Hepatocyte (in vitro differentiated cells): ENCODE measurements at places on chromosomes 3 and 15. TPM values are rescaled to one million over a fixed set of nuclear protein-coding genes. Genes with fewer than 3 reads are reported as not detected.

DNA sequence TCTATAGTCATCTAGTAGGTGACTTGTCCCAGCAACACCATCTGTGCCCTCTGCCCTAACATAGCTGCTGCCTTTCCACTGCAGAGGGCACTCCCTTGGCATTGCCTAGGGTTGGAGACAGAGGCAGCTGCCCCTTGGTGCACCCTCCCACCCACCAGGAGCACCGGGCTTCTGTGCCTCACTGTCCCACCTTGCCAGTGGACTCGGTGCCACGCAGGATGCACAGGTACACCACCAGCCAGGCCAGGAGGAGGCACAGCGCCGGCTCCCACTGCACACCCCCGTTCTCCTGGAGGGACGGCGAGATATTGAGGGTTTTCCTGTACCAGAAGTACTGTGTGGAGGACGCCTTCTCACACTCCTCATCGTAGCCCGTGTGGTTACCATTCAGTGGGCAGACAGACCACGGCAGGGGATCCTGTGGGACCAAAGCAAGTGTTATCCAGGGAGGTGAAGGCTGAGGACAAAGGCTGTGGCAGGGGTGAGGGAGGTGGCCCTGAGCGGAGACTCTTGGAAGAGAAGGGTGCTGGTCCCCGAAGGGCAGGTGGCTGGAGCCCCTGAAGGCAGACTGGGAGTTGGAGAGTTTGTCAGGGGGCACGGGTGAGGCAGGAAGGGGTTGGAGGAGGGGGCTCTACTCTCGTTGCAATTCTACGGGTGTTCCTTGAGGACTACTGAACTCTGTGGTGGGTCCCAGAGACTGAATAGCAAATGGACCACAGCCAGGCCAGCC, 20.6 kb downstream of the SLC6A20 start:
- DNase-seq: no peak
- H3K4me3 ChIP-seq: no peak overlapping the region
- no peak overlapping the region for H3K27ac ChIP-seq

- no peaks in the 10 kb centered on the region for H3K27me3 ChIP-seq
- H3K4me1 ChIP-seq: peaks cover 29% of the 10 kb centered on the region
- H3K4me3 ChIP-seq: peak overlapping the region; percentile 61
- peak overlapping the region; percentile 94 for H3K27ac ChIP-seq
- no peaks in the 10 kb centered on the region for H3K36me3 ChIP-seq
- DNase-seq: no peak
Measured at GRCh38 chr15:96334705-96335410, 4.4 kb downstream of the NR2F2 start.

GRCh38 chr15:77527831-77528231, 104.9 kb downstream of the LINGO1 start:
- H3K4me3 ChIP-seq: no peak overlapping the region
- H3K36me3 ChIP-seq: no peaks in the 10 kb centered on the region
- H3K27me3 ChIP-seq: no peaks in the 10 kb centered on the region
- peaks cover 40% of the 10 kb centered on the region for H3K4me1 ChIP-seq

- H3K36me3 ChIP-seq: no peaks in the 10 kb centered on the region
- H3K27ac ChIP-seq: peak overlapping the region; percentile 92
- DNase-seq: peak; percentile 19
- H3K27me3 ChIP-seq: no peaks in the 10 kb centered on the region
- H3K4me1 ChIP-seq: peaks cover 28% of the 10 kb centered on the region
Measured at GRCh38 chr3:15428539-15428938, 1.1 kb downstream of the EAF1 start.

- H3K4me1 ChIP-seq: peaks cover 7% of the 10 kb centered on the region
- H3K4me3 ChIP-seq: no peak overlapping the region
- no peak overlapping the region for H3K27ac ChIP-seq
- no peaks in the 10 kb centered on the region for H3K27me3 ChIP-seq
- no peaks in the 10 kb centered on the region for H3K36me3 ChIP-seq
- no peak for DNase-seq
Measured at GRCh38 chr3:97991293-97991682, 19.1 kb upstream of the RIOX2 start.

The POTEB2 gene
- total RNA-seq: not detected in 2 replicates

The CD80 gene
- total RNA-seq: 0.07 and 0.24 TPM in 2 replicates

DNA sequence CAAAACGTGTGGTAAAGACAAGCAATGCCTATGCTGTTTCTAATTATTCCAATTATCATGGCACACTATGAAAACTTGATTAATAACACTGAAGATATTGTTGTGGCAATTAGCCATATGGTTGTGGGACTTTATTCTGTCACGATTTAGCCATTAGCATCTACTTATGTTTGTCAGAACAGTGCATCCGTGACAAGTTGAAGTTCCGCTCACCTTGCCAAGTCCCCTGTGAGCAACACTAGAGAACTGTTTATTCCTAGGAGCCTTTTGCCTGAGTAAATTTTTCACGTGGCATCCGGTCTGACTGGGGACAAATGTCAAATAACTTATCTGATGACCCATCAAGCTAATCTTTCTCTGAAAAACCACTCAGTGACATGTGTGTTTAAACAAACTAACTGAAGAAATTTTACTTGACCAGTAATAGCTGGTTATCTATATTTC, 403.3 kb downstream of the TBC1D5 start:
- H3K4me1 ChIP-seq: no peaks in the 10 kb centered on the region
- H3K27ac ChIP-seq: no peak overlapping the region
- no peaks in the 10 kb centered on the region for H3K36me3 ChIP-seq
- no peak for DNase-seq

GRCh38 chr3:16741103-16741758, 136.0 kb upstream of the DAZL start:
- no peaks in the 10 kb centered on the region for H3K36me3 ChIP-seq
- no peak overlapping the region for H3K4me3 ChIP-seq
- H3K27me3 ChIP-seq: no peaks in the 10 kb centered on the region
- H3K4me1 ChIP-seq: no peaks in the 10 kb centered on the region
- no peak overlapping the region for H3K27ac ChIP-seq
- DNase-seq: no peak

The IGSF11 gene
- 0.40 TPM in 1 of 2 replicates, not detected in the other for total RNA-seq

DNA sequence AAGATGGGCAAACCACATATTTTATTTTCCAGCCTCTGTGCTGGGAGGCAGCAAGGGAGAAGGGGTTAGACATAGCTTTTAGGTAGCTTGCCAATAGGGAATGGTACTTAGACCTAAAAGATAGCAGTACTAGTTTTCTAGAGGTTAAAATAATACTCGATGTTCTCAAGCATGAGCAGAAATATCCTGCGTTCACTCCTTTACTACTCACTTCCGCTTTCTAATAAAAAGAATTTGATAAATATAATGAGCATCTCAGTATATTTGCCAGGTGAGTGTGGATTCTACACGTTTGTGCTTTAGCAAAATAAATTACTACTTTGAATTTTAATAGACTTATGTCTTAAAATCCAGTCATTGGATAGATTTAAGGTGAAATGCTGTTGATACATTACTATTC, 39.4 kb upstream of the CD47 start:
- H3K36me3 ChIP-seq: no peaks in the 10 kb centered on the region
- no peak overlapping the region for H3K27ac ChIP-seq
- H3K4me1 ChIP-seq: no peaks in the 10 kb centered on the region
- H3K4me3 ChIP-seq: no peak overlapping the region
- no peak for DNase-seq
- H3K27me3 ChIP-seq: no peaks in the 10 kb centered on the region

DNA sequence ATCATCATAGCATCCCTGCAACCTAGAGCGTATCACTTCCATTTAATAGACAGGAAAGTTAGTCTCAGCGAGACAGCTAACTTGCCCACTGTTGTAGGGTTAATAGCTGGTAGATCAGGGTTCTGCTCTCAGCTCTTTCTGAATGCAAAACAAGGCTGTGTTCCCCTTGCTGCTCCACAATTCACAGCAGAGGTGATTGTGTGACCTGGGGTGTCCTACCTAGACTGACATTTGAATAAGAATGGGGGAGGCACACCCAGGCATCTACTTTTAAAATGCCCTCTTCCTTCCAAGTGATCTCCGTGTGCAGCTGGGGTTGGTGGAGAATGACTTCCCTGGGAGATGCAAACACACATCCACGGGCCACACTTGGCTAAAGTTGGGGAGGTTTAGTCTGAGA, 43.0 kb upstream of the CACNA2D3 start:
- no peak for DNase-seq
- H3K27ac ChIP-seq: no peak overlapping the region
- H3K4me1 ChIP-seq: no peaks in the 10 kb centered on the region
- no peaks in the 10 kb centered on the region for H3K36me3 ChIP-seq

The SLC28A1 gene
- 2.7 and 3.0 TPM in 2 replicates for total RNA-seq

The UCN2 gene
- 0.08 and 0.30 TPM in 2 replicates for total RNA-seq

The PRC1 gene
- total RNA-seq: 29.2 and 35.8 TPM in 2 replicates

The C3orf49 gene
- total RNA-seq: not detected in 2 replicates

DNA sequence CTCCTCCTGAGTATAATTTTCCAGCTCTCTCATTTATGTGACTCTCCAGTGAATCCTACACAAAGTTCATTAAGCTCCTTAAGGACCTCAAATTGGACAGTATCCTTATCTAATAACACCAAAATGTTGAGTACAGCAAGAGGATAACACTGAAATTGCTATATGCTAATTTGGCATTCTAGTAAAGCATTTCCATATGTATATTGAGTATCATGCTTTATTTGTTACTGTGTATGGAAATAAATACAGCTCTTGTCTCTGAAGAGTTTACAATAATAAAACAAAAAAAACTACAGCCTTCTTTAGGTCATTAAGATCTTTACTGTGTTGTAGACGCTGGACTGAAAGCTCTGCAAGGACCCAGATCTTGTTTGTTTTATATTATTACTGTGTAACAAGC, 1341.3 kb downstream of the ROBO1 start:
- no peak overlapping the region for H3K27ac ChIP-seq
- no peaks in the 10 kb centered on the region for H3K36me3 ChIP-seq
- H3K4me1 ChIP-seq: no peaks in the 10 kb centered on the region
- no peaks in the 10 kb centered on the region for H3K27me3 ChIP-seq

The RLBP1 gene
- not detected in 2 replicates for total RNA-seq

- peak overlapping the region; percentile 60 for H3K27ac ChIP-seq
- no peak for DNase-seq
- H3K36me3 ChIP-seq: no peaks in the 10 kb centered on the region
- H3K4me3 ChIP-seq: no peak overlapping the region
- H3K4me1 ChIP-seq: peaks cover 17% of the 10 kb centered on the region
Measured at GRCh38 chr3:11392014-11392859, 120.0 kb downstream of the ATG7 start.

- no peaks in the 10 kb centered on the region for H3K36me3 ChIP-seq
- H3K4me1 ChIP-seq: peaks cover 12% of the 10 kb centered on the region
- no peak for DNase-seq
Measured at GRCh38 chr3:156676768-156677479, 2.5 kb downstream of the TIPARP start.

- DNase-seq: no peak
- H3K27me3 ChIP-seq: no peaks in the 10 kb centered on the region
- H3K4me1 ChIP-seq: no peaks in the 10 kb centered on the region
- no peaks in the 10 kb centered on the region for H3K36me3 ChIP-seq
Measured at GRCh38 chr3:79558943-79559342, 208.9 kb downstream of the ROBO1 start.

GRCh38 chr15:72182673-72183072, 14.9 kb downstream of the GRAMD2A start:
- no peak for DNase-seq
- peaks cover 13% of the 10 kb centered on the region for H3K27me3 ChIP-seq
- H3K4me3 ChIP-seq: no peak overlapping the region
- no peak overlapping the region for H3K27ac ChIP-seq
- H3K4me1 ChIP-seq: peaks cover 15% of the 10 kb centered on the region

GRCh38 chr15:33716025-33716424, 252.3 kb upstream of the CHRM5 start:
- DNase-seq: no peak
- no peaks in the 10 kb centered on the region for H3K4me1 ChIP-seq
- H3K27me3 ChIP-seq: no peaks in the 10 kb centered on the region
- no peak overlapping the region for H3K27ac ChIP-seq

- peaks cover 51% of the 10 kb centered on the region for H3K4me1 ChIP-seq
- DNase-seq: no peak
- H3K27me3 ChIP-seq: no peaks in the 10 kb centered on the region
- H3K36me3 ChIP-seq: no peaks in the 10 kb centered on the region
- H3K27ac ChIP-seq: peak overlapping the region; percentile 96
Measured at GRCh38 chr3:71135373-71136088, 448.0 kb downstream of the FOXP1 start.

- no peak for DNase-seq
- H3K4me3 ChIP-seq: no peak overlapping the region
- no peaks in the 10 kb centered on the region for H3K27me3 ChIP-seq
- no peaks in the 10 kb centered on the region for H3K4me1 ChIP-seq
- no peak overlapping the region for H3K27ac ChIP-seq
Measured at GRCh38 chr3:95615592-95616310, 1198.6 kb upstream of the EPHA6 start.

The CPNE4 gene
- 0.37 and 1.8 TPM in 2 replicates for total RNA-seq

The GOLGA8S gene
- 0.03 and 0.08 TPM in 2 replicates for total RNA-seq

DNA sequence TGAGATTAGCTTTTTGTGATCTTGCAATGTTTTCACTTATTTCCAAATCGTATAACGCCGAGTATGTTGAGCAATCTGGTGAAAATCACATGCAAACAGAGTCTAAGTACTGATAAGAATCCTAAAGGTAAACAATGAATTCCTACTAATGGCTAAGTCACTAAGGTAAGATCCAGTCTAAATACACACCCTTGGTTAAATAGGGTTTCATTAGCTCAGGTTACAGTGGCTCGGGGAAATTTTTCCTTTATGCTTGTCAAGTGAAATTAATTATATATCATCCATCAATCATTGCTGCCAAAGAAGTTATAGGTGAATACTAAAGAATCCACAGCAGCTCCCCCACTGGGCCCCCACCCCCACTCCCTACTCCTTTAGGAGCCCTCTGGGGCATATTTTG, 139.3 kb downstream of the SOX2 start:
- no peaks in the 10 kb centered on the region for H3K36me3 ChIP-seq
- peak; percentile 36 for DNase-seq
- H3K27me3 ChIP-seq: no peaks in the 10 kb centered on the region
- no peak overlapping the region for H3K27ac ChIP-seq

The CHRNB4 gene
- not detected in 2 replicates for total RNA-seq

The FEZF2 gene
- total RNA-seq: not detected in 2 replicates

The CISH gene
- total RNA-seq: 4.0 and 5.9 TPM in 2 replicates

DNA sequence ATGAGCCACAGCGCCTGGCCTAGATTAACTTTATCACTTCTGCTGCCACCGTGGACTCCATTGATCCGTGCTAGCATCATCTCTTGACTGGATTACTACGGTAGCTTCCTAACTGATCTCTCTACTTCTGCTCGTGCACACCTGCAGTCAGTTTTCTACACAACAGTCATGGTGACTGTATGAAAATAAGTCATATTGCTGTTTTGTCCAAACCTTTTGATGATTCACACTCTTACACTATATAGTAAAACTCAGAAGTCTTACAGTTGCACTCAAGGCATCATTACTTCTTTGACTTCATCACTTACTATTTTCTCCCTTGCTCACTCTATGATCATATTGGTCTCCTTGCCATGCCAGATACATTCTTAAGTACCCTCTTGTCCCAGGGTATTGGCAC, 10.1 kb downstream of the PDCD6IP start:
- peaks cover 8% of the 10 kb centered on the region for H3K4me1 ChIP-seq
- H3K27me3 ChIP-seq: no peaks in the 10 kb centered on the region
- H3K27ac ChIP-seq: no peak overlapping the region
- no peak for DNase-seq
- no peaks in the 10 kb centered on the region for H3K36me3 ChIP-seq

The POLQ gene
- 1.4 and 2.5 TPM in 2 replicates for total RNA-seq
